ENCODE measurements at places on chromosomes 1 and 21.

DNA sequence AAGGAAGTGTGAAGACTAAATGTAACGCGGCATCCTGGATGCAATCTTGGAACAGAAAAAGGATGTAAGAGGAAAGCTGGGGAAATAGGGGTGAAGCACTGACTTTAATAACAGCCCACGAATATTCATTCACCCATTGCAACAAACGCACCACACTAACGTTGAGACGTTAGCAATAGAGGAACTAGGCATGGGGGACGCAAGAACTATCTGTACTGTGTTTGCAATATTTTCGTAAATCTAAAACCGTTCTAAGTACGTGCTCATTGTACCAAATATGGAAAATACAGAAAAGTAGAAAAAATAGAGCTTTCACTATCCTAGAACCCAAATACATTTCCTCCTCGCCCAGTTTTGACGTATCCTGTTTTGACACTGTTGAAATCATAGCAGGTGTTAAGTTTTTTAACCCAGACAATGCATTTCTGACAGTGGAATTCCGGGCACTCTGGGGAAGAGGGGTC, 3.9 kb downstream of the LAPTM5 start:
- no peak for DNase-seq

DNA sequence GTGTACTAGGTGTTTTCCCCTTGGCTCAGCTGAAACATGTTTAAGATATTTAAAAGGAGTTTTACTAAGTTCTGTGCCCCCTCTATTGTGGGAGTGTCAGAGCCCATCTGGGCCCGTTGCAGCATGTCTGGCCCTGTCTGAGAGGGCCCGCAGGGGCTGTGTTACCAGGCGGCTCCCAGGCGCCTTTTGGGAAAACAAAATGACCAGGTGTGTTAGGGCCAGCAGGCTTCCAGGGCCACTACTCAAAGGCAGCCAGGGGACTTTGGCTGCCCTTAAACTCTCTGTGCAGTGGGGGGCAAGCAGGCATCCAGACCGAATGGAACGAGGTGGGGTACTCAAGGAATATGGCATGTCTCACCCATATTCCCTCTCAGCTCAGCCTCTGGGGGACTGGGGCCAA, 111.7 kb downstream of the KCNN3 start:
- no peak for DNase-seq

GRCh38 chr1:197343663-197344273, 75.7 kb downstream of the CRB1 start:
- no peak for DNase-seq

DNA sequence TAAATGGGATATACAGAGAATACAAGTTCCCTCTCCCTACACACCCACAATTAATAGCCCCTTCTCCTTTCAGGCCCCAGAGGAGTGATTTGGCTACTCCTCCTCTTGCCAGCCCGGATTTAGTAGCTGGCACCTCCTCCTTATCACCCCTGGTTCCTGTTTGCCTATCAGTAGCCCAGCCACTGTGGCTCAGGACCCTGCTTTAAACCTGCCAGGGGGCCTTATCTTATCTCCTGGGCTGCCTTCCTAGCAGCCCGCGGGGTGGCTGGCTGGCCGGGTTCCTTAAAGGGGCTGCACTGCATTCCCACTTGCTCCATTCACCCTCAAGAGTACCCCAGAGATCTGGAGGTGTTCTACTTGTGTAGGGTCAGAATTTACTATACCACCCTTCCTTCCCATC, 70.4 kb downstream of the PLEKHA6 start:
- DNase-seq = no peak

DNA sequence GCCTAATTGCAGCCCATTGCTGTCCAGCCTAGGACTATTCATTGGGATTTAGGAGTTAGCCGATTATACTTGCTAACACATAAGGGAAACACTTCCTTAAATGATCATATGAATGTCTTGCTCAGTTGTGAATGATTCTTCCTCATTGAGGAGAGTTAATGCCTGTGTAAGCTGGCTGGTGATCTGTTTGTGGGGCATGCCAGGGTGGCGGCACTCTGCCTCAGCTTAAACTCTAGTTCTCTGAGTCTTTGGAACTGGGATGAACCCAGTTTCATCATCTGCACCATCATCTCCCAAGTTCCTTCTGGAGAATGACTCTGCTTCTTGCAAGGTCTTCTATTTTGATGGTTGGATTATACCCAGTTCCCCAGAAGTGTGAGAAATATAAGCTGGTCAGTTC, 23.9 kb upstream of the SLAMF6 start:
- DNase-seq = no peak

- no peak for DNase-seq
Measured at GRCh38 chr1:168605443-168605842, 29.0 kb downstream of the XCL1 start.

GRCh38 chr21:37686991-37687810, 229.1 kb downstream of the KCNJ6 start:
- DNase-seq = no peak

- no peak for DNase-seq
Measured at GRCh38 chr21:46023555-46023954, 42.0 kb downstream of the COL6A1 start.

DNA sequence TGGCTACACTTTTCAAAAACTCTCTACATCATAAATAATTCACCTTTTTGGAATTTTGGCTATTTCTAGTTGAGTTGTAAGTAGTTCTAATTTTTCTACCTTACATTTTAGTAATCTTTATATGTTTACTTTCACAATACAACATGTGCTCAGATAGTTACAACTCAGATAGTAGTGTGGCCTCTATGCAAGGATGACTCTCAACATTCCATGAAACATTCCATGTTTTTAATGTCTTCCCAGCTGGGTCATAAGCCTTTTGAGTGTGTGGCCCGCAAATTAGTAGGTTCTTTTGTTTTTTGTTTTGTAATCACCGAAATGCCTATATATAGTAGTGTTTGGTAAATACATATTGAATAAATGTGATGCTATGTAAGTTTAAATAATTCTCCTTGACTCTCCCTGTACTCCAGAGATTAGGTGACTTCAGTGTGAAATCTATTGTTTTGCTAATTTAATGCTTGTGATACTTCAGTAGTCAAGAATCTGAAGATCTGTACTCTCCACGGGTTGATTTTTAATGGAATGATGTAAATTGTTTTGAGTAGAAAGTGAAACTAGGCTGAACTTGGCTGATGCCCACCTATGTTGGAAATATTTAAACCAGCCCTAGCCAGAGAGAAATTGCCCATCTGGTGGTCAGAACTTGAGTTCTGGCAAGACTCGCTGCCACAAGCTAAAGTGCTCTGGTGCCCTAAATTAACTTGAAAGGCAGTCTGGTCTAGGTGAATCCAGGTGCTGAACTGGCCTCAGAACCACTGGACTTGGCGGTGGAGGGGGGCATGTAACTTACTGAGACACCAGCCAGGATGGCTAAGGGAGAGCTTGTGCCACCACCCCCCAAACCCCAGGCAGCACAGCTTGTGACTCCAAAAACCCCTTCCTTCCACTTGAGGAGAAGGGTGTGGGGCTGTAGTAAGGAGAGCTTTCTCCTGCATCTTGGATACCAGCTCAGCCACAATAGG, 165.6 kb downstream of the USP25 start:
- no peak for DNase-seq

GRCh38 chr1:24935615-24936484, 5.8 kb upstream of the RUNX3 start:
- DNase-seq = no peak

- no peak for DNase-seq
Measured at GRCh38 chr1:236869911-236870310, 74.8 kb downstream of the MTR start.

DNA sequence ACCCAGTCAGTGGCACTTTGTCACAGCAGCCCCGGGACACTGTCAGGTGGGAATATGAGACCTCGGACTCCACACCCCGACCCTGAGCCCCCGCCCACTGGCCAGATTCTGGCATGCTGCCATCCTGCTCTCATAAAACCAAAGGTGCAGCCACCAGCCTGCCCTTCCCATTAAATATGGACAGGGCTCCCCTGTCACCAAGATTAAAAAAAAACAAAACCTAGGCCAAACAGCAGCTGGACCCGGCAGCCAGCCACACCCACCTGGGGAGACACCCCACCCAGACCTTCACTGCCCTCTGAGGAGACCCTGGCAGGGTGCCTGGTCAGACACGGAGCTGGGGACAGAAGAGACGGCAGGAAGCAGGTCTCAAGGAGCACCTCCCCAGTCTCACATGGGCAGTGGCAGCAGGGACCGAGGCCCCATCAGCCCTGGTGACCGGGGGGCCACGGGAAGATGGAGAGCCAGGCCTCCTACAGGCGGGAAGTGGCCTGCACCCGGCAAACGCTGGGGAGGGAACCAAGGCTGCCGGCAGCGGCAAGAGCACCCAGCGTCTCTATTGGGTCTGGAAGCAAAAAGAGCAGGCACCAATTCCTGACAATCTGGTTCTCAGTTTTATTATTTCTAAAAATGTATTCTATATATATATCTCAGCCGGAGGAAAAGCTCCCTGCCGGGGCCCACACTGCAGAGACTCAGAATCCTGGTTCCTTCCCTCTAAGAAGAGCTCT, 61.9 kb downstream of the ACOT7 start:
- DNase-seq = no peak

DNA sequence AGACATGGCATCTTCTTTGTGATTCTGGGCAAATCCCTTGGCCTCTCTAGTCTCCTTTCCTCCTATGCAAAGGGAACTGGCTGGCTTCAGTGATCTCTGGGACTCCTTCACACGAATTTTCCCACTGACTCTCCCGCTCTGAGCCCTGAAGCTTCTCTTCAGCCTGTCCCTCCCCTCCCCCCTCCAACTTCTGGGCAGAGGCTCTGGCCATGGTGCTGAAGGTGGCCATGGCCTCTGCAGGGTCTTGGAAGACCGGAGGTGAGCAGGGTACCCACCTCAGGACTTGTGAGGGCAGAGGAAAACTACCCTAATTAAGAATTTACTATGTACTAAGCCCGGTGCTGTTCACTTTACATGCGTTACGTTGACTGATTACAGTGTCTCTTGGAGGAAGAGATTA, 29.4 kb upstream of the POU3F1 start:
- DNase-seq = no peak

DNA sequence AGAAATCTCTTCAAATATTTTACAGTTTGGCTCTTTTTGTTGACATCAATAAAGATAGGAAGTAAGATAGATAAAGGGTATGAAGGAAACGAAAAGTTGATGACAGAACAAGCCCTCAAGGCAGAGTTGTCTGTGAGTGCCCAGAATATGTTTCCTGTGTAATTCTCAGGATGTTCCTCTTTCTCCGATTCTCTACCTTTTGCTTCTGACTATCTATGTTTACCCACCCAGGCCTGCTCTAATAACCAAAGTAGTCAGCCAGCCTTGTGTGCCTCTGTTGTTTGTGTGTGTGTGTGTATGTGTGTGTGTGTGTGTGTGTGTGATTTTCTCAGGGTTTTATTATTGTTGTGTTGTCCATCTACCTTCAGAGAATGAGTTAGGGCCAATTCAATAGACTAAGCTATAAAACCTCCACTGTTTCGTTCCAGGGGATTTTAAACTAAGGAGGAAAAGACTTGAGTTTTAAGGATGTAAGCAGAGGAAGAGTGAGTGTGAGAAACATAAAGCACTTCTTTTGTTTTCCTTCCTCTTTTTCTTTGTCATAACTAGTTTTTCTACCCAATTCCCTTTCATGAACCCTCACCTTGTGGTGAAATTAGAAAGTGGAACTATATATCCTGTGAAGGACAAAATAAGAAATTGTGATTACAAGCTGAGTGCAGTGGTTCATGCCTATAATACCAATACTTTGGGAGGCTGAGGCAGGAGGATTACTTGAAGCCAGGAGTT, 627.4 kb upstream of the NR5A2 start:
- no peak for DNase-seq

DNA sequence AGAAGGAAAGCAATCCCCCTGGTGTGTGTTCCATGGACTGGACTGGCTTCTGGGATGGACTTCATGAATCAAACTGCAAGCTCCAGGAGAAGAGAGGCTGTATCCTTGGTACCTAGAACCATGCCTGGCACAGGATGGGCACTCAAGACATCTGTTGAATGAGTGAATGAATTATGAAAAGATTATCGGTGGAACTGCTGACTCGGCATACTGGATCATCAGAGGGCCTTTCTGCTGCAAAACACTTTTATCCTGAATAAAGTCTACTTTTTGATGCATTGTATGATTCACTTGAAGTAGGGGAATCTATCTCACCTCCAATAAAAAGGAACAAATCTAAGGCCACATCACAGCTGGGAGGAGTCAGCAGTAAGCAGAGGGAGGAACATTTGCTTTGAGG, 42.9 kb downstream of the DDX20 start:
- DNase-seq = no peak

- no peak for DNase-seq
Measured at GRCh38 chr1:204462229-204462561, 32.4 kb downstream of the PIK3C2B start.

DNA sequence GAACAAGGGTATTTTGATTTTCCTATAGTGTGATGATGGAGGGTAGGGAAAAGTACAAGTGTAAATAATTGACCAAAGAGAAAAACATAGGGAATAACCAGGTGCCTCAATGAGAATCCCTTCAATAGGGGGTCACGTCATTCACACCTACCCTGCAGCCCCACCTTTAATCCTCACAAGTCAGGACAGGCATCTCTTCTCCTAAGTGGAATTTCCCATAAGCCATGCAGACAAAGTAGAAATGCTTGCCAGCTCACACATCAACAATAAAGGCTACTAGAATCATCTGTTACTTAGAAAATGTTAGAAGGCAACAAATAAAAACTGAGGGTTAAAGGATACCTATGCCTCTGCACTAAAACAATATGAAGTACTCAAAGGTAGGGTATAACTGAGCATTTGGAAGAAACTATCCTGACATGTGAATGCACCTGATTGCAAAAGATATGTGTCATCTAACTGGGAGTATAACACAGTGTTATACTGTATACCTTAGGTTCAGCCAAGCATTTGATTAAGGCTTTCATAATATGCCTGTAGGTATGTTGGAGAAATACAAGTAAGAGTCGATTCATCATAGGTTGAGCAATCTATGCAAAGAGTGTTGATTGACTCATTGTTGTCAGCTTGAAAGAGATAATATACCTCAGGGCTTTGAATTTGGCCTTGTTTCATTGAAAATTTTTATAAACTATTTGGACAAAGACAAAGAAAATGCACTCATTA, 32.4 kb upstream of the ATP1A1 start:
- no peak for DNase-seq

DNA sequence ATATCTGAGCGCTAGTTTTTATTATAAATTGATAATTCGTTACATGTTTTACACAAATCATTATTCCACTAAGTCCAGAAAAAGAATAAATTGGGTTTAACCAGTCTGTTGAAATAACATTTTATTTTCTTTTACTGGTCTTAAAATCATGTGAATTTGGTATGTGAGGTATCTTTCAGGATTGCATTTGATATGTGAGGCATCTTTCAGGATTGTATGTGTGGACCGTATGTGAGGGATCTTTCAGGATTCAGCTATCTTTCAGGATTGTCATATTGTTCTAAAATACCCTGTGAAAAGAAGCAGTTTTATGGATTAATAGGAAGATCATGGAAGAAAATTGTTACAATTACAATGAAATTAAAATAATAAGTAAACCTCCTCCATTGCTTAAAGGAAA, 42.9 kb downstream of the USP25 start:
- DNase-seq = no peak
